ENCODE measurements at places on chromosomes 5 and 9.

DNA sequence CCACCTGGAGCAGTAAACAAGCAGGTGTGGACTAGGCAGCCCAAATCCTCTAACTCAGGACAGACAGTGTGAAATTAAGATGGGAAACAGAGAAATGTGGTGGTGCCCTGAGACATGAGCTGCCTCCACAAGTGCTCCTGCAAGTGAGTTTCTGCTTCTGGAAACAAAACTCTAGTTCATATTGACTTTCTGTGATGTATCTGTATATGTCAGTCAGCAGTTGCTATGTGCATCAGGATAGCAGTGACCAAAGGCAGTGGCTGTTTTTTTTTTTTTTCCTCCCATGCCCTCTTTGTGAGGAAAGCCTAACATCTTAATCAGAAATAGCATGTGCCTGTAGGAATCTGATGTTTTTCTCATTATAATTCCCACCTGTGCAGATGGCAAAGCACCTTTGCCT is 318.4 kb upstream of the SEMA6A start:
- DNase-seq = no peak

- DNase-seq = no peak
Observed at GRCh38 chr9:121183666-121184423, 17.8 kb downstream of the RAB14 start.

DNA sequence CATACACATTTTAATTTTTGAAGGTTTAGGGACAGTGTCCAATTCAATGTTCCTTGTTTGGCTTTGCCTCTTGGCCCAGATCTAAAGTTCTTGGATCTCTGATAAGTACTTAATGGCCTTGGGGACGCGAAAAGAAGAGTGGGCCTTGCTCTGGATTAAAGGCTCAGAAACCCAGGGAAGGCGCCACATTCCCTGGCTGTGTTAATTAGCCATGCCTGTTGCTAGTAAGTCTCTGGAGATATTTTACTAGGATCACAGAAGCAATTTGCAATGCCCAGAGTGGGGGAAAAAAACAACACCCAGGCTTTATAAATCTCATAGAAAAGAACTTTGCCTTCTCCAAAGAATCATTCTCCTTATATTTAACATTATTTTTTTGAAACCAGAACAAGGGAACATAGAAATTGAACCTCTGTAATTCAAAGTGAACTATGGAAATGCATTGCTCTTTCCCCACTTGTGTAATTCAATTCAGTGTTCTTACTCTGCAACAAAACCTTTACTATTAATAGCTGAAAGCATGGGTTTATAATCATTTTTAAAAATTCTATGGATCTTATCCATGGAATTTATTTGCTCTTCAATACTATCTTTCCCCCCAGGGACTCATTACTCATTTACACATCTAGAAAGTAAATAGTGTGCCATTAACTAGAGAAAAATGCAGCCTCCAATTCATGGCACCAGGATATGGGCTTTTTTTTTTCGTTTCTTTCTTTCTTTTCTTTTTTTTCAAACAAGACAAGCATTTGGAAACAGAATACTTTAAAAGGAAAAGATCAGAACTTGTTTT is 172.2 kb upstream of the ANKRD55 start:
- no peak for DNase-seq

- DNase-seq = no peak
Observed at GRCh38 chr5:96209829-96210228, 223.2 kb downstream of the PCSK1 start.

DNA sequence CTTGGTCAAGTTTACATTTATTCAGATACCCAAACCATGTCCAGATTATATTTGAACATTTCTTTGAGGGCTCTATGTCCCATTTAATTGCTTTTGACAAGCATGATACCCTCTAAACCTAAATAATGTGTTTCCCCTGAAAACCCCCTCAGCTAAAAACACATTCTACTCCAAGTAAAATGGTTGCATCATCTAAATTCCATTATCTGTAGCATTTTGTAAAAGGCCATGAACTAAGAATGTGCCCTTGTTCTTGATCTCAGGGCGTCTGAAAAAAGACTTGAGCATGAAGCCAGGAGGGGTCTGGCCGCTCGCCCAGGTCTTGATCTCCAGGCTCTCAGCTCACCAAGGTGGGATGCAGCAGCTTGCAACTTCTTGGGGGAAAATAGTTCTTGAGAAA is 53.5 kb upstream of the ERCC6L2 start:
- DNase-seq = no peak

DNA sequence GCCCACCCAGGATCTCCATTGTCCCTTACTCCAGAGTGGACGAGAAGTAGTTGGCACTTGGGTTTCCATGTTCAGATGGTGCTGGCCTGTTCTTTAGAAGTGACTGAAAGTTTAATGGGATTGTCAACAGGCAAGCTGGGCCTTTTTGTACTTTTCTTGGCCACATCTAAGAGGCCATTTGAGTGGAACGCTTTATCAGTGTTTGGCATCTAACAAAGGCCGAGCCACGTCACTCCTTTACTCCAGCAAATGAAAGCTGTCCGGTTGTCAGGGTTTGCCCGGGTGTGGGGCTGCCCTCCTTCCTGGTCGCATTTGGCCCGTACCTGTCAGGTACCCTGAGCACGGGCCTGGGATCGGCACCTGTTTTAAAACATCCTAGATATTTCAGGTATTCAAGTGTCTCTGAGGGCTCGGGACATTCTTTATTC is 71.5 kb downstream of the RCL1 start:
- DNase-seq = no peak

DNA sequence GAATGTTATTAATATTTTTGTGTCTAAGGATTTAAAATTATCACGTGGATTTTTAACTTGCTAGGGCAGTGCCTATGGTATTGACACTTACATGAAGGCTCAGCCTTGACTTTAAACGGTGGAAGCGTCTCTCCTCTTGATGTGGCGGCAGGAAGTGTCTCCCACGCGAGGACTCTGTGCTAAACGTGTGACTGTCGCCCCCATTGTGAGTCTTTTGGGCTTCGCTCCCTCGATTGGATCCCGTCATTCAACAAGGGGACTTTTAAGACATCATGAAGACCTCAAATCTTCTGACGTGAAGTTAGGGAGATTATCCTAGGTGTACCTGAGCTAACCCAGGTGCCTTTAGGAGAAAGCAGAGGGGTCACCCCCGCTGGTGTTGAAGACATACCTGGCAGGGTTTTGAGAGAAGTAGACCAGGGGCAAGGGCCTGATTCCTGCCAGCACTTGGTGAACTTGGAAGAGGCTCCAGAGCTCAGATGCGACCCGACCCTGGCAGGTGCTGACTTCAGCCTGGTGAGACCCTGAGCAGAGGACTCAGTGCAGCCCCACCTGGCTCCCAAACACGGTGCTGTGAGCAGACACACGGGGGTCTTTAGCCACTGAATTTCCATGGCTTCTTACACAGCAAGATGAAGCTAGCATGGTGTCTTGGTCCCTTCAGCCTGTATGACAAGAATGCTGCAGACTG is 55.7 kb upstream of the IRX4 start:
- DNase-seq = no peak

DNA sequence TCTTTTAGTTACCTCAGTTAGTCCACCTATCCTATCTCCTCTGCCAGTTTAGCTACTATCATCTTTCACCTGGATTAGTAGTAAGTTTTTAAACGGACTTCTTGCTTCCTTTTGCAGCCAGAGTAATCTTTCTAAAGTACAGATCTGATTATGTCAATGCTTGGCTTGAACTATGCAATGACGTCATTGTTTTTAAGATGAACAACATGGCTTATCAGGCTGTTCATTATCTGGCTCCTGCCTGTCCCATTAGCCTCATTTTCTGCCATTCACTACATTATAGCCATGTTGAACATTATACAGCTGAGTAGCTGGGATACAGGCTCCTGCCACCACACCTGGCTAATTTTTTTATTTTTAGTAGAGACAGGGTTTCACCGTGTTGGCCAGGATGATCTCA is 98.7 kb downstream of the RANBP17 start:
- no peak for DNase-seq

GRCh38 chr9:1722404-1722803 is 292.7 kb upstream of the SMARCA2 start:
- no peak for DNase-seq

DNA sequence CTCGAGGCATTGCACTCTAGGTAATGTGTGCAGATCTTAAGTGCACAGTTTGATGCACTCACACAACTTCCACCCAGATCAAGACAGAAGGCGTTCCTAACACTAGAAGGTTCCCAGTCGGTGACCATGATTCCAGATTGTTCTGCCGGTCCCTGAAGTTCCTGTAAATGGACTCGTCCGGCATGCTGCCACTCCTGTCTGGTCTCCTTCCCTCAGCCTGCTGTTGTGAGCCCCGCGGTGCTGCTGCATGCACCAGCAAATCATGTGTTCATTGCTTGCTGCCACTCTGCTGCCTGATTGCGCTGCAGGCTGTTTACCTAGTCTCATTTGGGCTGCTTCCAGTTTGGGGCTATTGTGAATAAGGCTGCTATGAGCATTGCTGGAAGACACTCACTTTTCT is 11.5 kb downstream of the STKLD1 start:
- no peak for DNase-seq

DNA sequence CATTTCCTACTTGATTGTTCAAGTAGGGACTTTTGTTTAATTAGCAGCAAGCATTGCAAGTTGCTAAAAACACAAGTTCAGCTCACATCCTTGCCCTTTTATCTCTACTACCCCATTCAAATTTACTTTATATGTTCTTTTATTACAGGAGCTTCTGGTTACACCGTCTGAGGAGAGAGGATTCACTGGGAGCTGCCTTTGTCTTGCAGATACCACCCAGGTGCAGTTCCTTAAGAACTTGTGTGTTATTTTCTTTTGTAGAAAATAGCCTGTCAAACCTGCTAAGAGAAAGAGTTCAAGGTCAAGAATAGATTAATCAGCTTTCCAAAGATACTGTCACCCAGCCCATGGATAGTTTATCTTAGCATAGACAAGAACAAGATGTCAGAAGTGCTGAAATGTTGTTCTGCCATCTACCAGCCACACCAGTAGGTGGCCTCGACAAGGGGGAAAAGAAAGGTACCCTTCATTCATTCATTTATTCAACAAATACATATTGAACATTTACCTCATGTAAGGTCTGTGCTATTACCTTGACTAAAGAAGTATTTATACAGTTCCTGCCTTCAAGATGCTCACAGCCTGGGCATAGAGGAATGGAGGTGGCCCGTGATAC is 750.3 kb downstream of the MAT2B start:
- DNase-seq = no peak

DNA sequence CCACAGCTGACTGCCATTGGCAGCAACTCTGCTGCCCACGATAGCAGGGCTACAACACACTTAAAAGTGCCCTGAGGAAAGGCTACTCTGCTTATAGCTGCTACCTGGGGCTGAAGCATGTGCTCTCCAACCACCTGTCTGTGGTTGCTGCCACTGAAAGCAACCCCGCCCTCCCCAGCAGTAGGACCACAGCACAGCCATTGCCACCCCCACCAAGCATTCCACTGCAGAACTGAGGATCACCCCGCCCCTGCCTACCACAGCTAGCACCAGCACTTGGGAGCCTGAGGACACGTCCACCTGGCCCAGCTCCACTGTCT is 85.8 kb downstream of the LPAR1 start:
- no peak for DNase-seq

GRCh38 chr5:72451741-72452505 is 55.3 kb downstream of the ZNF366 start:
- DNase-seq = no peak

- DNase-seq = no peak
Observed at GRCh38 chr5:66633754-66634153, 37.6 kb downstream of the MAST4 start.

GRCh38 chr9:131885144-131885609 is 145.3 kb upstream of the RAPGEF1 start:
- DNase-seq = no peak

- DNase-seq = no peak
Observed at GRCh38 chr9:37995348-37995737, 73.7 kb downstream of the SHB start.

Measured in CD4-positive, alpha-beta T cell treated with Interleukin-21 for 1 hour (primary cell).